ENCODE measurements at places on chromosomes 5 and 9. TPM values are rescaled to one million over a fixed set of nuclear protein-coding genes. Genes with fewer than 3 reads are reported as not detected.

Gene CARD9
- polyA plus RNA-seq = 3.5 TPM

Gene TMEM252
- not detected for polyA plus RNA-seq

- no peak for DNase-seq
Measured at GRCh38 chr5:93929131-93929530, 187.7 kb upstream of the POU5F2 start.

DNA sequence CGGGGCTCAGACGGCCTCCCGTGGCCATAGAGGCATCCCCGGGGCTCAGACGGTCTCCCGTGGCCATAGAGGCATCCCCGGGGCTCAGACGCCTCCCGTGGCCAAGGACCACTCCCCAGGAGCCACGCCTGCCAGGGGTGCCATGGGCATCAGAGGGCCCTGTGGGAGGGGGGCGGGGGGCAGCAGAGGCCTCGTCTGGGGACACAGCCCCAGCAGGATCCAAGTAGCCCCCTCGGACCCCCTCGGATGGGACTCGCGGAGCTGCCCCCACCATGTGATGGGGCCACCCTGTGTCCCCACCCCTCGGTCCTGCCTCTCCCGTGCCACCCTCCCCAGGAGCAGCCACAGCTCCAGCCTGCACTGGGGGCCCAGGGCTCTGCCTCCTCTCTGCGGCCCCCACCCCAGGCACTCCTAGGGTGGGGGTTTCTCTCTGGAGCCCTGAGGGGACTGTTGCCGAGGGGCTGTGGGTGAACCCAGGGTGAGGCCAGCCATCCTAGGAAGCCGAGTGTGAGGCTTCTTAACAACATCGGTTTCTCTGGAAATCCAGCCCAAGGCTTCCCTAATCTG, 2.5 kb downstream of the ENTPD8 start:
- no peak for DNase-seq

GRCh38 chr9:75167281-75167680, 79.0 kb downstream of the OSTF1 start:
- no peak for DNase-seq
